ENCODE measurements at places on chromosomes 7 and 10.
A peak's percentile ranks its signal among the peaks of the same experiment; 100 is the strongest.

GRCh38 chr7:504221-505111 is 15.2 kb downstream of the PDGFA start:
- no peak for DNase-seq

GRCh38 chr10:77405771-77406241 is 231.8 kb downstream of the KCNMA1 start:
- no peak for DNase-seq

- no peak for DNase-seq
Measured at GRCh38 chr10:127142856-127143255, 53.5 kb downstream of the INSYN2A start.

DNA sequence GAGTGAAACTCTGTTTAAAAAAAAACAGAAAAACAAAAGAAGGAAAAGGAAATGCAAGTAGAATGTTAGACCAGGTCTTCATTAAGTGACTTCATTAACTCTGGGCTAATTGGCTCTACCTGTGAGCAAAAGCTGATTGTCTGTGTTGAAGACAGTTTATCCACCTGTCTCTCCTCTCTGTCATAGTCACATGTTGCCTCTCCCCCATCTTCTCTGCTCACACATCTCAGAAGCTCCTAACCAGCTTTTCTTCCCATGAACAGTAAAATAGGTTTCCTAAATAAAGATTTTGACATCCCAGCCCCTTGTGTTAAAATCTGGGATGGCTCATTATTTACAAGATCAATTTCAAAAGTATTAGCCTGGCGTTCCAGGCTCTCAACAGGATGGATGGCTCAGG is 222.7 kb downstream of the CACNB2 start:
- no peak for DNase-seq

GRCh38 chr10:75935240-75935639 is 503.8 kb downstream of the LRMDA start:
- DNase-seq = no peak

DNA sequence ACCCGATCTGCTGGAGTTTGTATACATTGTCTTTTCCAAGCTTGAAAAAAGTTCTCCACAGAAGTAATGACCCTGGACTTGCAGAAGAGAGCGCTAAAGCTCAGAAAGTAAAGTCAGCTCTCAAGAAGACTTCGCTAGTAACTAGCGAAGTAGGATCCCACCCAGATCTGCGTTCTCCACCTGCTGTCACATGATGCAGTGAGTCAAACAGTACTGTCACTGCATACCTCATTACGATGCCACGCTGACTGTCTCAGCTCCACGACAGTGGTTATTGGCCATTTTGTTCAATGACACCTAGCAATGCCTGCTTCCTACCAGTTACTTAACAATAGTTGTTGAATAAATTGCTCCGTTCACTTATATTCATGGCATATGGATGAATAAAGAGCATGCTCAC is 29.7 kb upstream of the SEC61G start:
- DNase-seq = peak; percentile 12

GRCh38 chr7:110309941-110310340 is 781.0 kb upstream of the LRRN3 start:
- DNase-seq = no peak

- DNase-seq = no peak
Measured at GRCh38 chr10:22468570-22469320, 123.4 kb downstream of the SPAG6 start.

- no peak for DNase-seq
Measured at GRCh38 chr7:142876236-142876960, 9.1 kb downstream of the TRPV6 start.
